Tibial nerve (tissue), 4 donors: ENCODE measurements at places on chromosomes 6 and 20.

- DNase-seq: no peak
Measured at GRCh38 chr20:10550204-10551118, 115.4 kb downstream of the SLX4IP start.

- DNase-seq: no peak
Measured at GRCh38 chr20:2691127-2691526, 1.5 kb upstream of the EBF4 start.

DNA sequence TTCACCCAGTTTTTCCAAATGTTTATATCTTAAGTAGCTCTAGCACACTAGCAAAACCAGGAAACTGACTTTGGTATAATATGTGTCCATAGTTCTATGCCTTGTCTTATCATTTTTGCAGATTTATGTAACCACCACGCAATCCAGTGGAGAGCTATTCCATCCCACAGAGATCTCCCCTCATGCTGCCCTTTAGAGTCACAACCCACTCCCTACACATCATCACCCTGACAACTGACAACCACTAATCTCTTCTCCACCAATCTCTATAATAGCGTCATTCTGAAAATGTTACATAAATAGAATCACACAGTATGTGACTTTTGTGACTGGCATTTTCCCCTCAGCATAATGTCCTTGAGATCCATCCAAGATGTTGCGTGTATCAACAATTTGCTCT lies 29.1 kb downstream of the HLA-DRB5 start:
- no peak for DNase-seq

GRCh38 chr6:14897831-14898230 lies 348.0 kb upstream of the JARID2 start:
- no peak for DNase-seq

DNA sequence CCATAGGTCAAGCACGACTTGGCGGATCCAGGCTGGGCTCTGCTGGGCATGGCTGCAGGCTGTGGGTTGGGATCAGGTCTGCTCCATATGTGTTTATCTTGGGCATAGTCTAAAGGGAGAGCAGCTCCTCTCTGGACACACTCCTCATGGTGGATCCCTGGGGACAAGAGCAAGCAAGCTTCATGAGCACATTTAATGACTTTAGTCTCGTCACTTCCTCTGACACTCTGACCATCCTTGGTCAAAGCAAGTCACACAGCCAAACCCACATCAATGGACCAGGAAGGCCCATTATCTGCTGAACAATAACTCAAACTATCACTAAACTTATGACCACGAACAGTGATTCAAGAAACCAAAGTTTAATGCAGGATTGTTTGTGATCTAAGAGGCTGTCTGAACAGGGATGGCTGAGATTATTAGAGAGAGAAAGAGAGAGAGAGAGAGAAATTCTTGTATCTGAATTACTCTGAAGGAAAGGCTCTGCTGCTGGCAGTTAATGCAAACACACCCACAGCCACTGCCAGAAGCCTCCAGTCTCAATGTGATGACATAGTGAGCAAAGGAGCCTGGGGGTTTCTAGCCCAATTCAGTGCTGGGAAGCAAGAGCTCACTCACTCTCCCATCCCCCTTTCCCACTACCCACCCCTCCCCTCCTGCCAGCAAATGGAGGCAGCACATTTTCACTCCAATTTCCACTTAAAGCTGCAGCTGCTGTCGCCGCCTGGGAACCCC lies 490.2 kb upstream of the SULF2 start:
- no peak for DNase-seq

DNA sequence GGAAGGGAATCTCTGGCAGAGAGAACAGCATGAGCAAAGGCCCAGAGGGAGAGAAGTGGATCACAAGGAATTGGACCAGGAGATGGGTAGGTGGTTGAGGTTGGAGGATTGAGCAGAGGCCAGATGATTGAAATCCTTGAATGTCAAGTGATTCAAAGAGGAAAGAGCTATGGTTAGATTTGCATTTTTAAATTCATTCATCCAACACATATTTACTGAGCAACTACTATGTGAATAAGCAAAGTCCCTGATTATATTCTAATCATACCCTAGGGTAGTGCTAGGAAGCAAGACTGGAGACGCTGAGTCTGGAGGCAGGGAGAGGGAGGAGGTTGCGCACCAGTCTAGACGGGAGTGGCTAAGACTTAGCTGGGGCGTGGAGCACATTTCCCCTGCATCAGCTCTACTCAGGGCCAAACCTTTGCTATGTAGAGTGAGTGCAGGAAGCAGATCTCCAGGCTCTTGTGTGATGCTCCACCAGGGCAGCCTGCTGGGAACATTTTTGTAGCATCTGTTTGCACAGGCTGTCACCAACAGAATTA lies 40.2 kb downstream of the EYA2 start:
- no peak for DNase-seq

- DNase-seq: no peak
Measured at GRCh38 chr20:62045118-62045517, 20.6 kb downstream of the TAF4 start.

GRCh38 chr6:107740496-107741190 lies 83.5 kb downstream of the SCML4 start:
- no peak for DNase-seq

DNA sequence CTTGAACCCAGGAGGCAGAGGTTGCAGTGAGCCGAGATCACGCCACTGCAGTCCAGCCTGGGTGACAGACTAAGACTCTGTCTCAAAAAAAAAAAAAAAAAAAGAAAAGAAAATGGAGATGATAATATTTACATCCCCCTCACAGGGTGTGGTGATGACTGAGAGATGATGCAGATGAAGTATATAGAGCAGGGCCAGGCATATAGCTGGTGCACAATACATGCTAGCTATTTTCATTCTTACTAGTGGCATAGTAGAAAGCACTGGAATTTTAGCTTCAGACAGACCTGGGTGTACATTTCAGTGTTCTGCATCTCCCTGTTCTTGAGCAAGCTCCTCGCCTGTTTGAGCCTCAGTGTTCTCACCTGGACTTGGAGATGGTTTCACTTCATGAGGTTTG lies 36.9 kb downstream of the CEBPB start:
- no peak for DNase-seq
